ENCODE measurements at places on chromosomes 5 and 9.

GRCh38 chr9:108759835-108760234 is 96.0 kb downstream of the ACTL7B start:
- no peak for DNase-seq

GRCh38 chr9:136451221-136451877 is 11.7 kb upstream of the INPP5E start:
- DNase-seq, result no peak

- no peak for DNase-seq
Measured at GRCh38 chr9:19895006-19895405, 106.2 kb upstream of the SLC24A2 start.

DNA sequence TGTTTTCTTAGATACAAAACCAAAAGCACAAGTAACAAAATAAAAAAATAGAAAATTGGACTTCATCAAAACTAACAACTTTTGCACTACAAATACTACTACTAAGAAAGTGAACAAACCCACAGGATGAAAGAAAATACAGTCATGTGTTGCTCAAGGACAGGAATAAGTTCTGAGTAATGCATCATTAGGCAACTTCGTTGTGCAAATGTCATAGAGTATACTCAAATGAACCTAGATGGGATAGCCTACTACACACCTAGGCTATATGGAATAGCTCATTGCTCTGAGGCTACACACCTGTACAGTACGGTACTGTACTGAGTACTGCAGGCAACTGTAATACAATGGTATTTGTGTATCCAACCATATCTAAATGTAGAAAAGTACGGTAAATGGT is 88.3 kb downstream of the RAPGEF1 start:
- DNase-seq, result no peak

GRCh38 chr5:38371596-38371995 is 113.2 kb downstream of the EGFLAM start:
- no peak for DNase-seq

Data from C1 segment of cervical spinal cord (tissue), 14 donors.